ENCODE measurements at places on chromosomes 12 and 14. TPM values are rescaled to one million over a fixed set of nuclear protein-coding genes. Genes with fewer than 3 reads are reported as not detected.

Gene DNAJC22
- polyA plus RNA-seq, result not detected

- DNase-seq, result no peak
- H3K36me3 ChIP-seq, result no peaks in the 10 kb centered on the region
- H3K4me3 ChIP-seq, result no peak overlapping the region
- no peaks in the 10 kb centered on the region for H3K27me3 ChIP-seq
- no peaks in the 10 kb centered on the region for H3K4me1 ChIP-seq
Observed at GRCh38 chr12:127381043-127381668, 885.8 kb upstream of the TMEM132C start.

Gene ATP5MC2
- 529 TPM for polyA plus RNA-seq

GRCh38 chr14:105495101-105495989 lies 4.3 kb downstream of the TEDC1 start:
- H3K27ac ChIP-seq, result no peak overlapping the region
- no peak for DNase-seq
- H3K4me3 ChIP-seq, result no peak overlapping the region
- H3K36me3 ChIP-seq, result no peaks in the 10 kb centered on the region
- H3K27me3 ChIP-seq, result no peaks in the 10 kb centered on the region
- H3K4me1 ChIP-seq, result peaks cover 5% of the 10 kb centered on the region

GRCh38 chr12:114656906-114657596 lies 26.9 kb downstream of the TBX3 start:
- no peak overlapping the region for H3K27ac ChIP-seq
- H3K27me3 ChIP-seq, result no peaks in the 10 kb centered on the region
- H3K4me1 ChIP-seq, result no peaks in the 10 kb centered on the region
- no peak for DNase-seq
